ENCODE measurements at places on chromosomes 1 and 21.

GRCh38 chr1:83615370-83615769, 383.6 kb downstream of the TTLL7 start:
- no peak for DNase-seq

- DNase-seq: peak; percentile 7
These were observed at the start of gene GREM2 for GRCh38 chr1:240611619-240612480. Gene GREM2 (minus strand): TSS chr1:240612155. CDS start chr1:240493475, 118,680 bp downstream.

DNA sequence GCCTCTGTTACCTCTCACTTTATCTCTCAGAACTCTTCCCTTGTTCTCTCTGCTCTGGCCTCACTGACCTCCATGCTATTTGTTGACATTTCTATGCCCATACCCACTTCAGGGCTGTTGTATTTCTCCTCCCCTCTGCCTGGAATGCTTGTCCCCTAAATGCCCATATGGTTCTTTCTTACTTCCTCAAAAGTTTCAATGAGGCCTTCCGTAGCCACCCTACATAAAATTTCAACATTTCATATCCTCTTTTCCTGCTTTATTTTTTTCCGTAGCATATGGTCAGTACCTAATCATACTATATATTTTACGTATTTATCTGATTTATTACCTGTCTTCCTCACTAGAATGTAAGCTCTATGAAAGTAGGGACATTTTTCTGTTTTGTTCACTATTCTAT, 47.1 kb upstream of the ZYG11A start:
- DNase-seq: no peak

DNA sequence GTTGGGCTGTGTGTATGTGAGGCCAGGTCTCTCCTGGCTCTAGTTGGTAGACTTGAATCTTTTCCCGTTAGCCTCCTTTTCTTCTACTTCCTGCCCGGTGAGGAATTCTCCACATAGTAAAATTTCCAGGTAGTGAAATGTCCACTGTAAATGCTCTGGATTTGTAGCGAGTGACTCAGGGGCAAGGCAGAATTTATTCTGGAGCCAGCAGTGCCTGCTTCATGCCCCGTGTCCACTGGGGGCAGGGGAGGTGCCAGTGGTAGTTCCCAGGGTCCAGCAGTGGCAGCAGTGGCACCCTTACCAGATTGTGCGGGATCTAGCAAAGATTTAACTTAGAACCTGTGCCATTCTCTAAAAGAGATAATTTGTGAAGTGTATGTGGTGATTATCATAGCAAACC, 74.5 kb upstream of the USP24 start:
- no peak for DNase-seq

GRCh38 chr1:162943622-162944021, 82.6 kb upstream of the CCDC190 start:
- no peak for DNase-seq

DNA sequence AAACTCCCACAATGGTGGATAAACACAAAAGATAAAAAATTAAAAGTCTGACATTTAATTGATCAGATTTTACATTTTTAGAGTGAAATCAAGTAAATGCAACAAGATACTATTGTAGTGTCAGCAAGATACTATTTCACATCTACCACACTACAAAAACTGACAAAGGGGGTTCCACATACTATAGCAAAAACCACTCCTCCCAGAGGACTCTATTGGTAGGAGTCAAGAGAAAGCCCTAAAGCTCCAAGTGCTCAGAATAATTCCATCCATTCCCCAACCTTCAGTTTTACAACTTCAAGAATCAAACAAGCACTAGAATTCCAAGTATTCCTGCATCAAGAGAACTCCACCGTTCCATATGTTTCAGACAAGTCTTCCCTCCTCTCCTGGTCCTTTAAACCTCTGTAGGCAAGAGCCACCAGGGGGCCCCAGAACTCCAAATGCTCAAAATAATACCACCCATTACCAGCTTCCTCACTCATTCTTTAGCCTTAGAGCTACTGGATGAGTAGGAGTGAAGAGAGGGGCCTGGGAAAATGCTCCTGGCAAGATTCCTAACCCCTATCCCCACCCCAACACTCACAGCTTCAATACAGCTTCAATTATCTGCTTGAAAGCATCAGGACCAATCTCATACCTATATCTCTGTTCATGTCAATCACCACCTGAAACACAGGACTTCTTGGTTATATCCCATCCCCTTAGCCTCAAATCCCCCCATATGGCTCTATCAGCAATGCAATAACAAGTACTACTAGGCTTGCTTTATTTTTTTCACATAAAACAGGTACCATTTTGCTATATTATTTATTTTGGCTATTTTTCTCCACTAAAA, 9.9 kb downstream of the TOR1AIP2 start:
- DNase-seq: peak; percentile 15

GRCh38 chr1:38030596-38031512, 15.7 kb downstream of the POU3F1 start:
- DNase-seq: no peak

- no peak for DNase-seq
These were observed 182.3 kb downstream of the CAMTA1 start for GRCh38 chr1:6967431-6968111.

- no peak for DNase-seq
These were observed 271.9 kb downstream of the HHAT start for GRCh38 chr1:210600421-210601159.

DNA sequence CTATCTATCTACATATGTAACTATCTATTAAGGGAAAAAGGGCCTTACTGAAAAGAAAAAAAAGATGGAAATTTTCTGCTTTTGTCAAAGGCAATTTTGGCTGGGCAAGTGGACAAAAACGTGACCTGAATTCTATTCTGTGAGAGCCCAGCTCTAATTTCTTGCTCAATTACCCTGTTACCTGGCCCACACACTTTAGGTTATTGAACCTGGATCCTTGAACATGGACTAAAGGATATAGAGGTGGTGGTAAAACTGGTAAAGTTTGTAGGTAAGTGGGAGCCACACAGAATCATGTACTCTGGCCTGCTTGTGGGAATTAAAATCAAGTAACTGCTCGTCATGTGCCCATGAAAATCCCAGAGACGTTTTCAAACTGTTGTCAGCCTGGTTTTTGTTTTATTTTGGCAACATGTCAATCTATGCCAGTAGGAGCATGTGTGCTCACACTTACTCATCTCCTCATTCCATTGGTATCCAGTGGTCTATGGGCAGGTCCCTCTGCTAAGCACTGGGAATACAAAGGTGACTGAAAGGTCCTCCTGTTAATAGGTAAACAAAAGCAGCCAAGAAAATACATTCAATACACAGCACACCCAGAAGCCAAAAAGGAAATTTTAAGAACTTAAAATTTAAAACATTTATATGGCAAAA, 113.7 kb upstream of the WARS2 start:
- no peak for DNase-seq

GRCh38 chr1:16630661-16631247, 17.4 kb upstream of the NBPF1 start:
- no peak for DNase-seq

DNA sequence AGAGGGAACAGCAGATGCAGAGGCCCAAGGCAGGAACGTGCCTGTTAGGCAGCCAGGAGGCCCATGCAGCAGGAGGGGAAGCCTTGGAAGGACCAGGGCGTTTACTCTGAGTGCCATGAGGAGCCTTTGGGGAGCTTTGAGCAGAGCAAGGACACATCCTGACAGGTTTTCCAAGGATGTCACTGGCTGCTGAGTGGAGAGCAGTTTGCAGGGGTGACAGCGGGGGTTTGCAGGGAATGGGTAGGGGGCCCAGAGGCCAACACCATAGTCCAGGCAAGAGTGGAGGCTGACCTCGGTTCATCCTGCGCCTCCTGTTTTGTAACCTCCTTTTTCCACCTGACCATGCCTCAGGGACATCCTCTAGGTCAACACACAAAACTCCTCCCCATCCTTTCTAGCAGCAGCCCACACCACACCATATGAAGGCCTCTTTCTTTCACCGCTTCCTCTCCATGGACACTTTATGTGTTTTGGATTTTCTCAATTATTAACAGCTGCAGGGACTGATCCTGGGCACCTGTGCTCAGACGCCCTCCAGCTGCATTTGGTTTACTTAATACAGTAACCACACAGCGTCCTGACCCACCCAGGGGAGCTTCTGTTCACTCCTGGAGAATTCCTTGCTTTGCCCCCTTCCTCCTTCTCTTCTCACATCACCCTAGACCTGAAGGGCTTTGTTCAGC, 528.5 kb downstream of the MATN1 start:
- DNase-seq: no peak

DNA sequence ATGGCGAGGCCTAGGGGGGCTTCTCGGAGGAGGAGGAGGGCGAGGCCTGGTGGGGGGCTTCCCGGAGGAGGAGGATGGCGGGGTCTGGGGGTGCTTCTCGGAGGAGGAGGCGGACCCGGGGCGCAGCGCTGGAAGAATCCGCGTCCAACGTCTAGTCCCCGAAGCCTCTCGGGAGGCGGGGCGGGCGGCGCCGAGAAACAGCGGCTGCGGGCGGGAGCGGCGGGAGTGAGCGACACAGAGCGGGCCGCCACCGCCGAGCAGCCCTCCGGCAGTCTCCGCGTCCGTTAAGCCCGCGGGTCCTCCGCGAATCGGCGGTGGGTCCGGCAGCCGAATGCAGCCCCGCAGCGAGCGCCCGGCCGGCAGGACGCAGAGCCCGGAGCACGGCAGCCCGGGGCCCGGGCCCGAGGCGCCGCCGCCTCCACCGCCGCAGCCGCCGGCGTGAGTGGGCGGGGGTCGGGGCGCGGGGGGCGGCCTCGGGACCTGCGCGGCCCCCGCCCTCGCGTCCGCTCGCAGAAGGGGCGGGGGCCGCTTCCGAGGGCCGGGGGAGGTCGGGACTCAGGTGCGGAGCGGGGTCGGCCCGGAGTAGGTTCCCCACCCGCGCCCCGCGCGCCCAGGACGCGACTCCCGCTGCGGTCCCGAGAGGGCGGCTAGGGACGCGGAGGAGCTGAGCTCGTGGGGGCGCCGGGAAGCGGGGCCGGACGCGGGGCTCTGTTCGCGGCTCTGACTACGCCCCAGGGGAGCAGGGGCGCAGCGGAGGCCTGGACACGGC, at the start of gene KLHL17:
Gene KLHL17 (plus strand): TSS at position 222 of the 769 bp plus-strand sequence. CDS start 110 bp downstream, at position 332.
- peak; percentile 81 for DNase-seq

GRCh38 chr1:59331686-59332620, 35.1 kb downstream of the FGGY start:
- DNase-seq: no peak

GRCh38 chr21:45471525-45472221, 66.7 kb downstream of the COL18A1 start:
- DNase-seq: no peak

GRCh38 chr1:216908126-216908525, 184.9 kb upstream of the ESRRG start:
- DNase-seq: no peak

DNA sequence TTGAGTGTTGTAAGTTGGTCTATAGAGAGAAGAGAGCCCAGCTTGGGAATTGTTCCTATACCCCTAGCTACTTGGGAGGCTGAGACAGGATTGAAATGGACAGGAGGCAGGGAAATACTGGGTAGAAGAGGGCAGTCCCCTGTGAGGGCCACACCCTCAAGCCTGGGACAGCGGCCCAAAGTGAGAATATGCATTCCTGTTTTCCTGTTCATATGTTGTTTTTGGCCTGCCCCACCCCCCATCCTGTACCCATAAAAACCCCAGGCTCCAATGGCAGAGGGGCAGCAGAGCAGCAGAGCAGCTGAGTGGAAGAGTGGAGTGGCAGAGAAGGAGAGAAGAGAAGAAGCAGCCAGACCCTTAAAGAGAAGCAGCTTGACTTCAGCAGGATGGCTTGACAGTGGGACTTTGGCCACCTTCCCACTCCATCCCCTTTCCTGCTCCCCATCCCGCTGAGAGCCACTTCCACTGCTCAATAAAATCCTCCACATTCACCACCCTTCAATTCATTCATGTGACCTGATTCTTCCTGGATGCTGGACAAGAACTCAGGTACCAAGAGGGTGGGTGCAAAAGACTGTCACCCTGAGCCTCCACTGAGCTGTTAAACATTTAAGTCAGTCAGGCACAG, 70.6 kb upstream of the PUM1 start:
- no peak for DNase-seq

DNA sequence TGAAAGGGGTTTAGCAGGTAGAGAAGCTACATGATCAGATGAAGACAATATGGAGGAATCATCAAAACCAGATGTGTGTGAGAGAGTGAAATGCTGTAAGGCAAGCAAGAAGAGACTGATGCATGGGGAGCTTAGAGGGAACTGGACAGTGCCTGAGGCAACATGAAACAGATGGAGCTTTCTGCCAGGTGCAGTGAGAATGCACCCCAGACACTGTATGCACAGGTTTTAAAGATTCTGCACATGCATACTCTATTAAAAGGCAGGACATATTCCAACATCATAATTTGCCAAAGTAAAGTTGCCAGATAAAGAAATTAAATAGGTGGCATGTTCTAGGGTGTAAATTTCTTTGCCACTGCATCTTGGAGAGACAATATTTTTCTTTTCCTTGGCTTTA, 200.1 kb downstream of the AMY1C start:
- no peak for DNase-seq

GRCh38 chr1:213817156-213817555, 170.6 kb upstream of the PROX1 start:
- DNase-seq: no peak

GRCh38 chr1:204730826-204731459, 45.4 kb upstream of the LRRN2 start:
- DNase-seq: no peak

DNA sequence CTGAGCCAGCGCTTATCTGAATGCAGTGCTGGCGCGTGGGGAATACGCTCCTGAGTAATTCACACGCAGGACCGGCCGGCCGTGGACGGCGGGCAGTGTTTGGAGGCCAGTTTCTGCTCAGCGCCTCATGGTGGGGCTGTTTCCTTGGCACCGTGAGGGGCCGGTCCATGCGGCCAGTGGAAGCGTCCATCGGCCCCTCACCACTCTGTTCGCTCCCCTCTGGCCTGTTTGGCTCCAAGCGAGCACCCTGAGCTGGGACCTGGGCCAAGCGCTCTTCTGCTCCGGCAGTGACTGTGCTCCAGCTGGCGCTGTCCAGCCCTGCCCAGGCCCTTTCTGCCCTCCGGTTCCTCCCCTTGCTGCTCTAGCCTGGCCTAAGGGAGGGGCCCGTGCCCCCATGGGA, 16.3 kb upstream of the PLCH2 start:
- DNase-seq: no peak

DNA sequence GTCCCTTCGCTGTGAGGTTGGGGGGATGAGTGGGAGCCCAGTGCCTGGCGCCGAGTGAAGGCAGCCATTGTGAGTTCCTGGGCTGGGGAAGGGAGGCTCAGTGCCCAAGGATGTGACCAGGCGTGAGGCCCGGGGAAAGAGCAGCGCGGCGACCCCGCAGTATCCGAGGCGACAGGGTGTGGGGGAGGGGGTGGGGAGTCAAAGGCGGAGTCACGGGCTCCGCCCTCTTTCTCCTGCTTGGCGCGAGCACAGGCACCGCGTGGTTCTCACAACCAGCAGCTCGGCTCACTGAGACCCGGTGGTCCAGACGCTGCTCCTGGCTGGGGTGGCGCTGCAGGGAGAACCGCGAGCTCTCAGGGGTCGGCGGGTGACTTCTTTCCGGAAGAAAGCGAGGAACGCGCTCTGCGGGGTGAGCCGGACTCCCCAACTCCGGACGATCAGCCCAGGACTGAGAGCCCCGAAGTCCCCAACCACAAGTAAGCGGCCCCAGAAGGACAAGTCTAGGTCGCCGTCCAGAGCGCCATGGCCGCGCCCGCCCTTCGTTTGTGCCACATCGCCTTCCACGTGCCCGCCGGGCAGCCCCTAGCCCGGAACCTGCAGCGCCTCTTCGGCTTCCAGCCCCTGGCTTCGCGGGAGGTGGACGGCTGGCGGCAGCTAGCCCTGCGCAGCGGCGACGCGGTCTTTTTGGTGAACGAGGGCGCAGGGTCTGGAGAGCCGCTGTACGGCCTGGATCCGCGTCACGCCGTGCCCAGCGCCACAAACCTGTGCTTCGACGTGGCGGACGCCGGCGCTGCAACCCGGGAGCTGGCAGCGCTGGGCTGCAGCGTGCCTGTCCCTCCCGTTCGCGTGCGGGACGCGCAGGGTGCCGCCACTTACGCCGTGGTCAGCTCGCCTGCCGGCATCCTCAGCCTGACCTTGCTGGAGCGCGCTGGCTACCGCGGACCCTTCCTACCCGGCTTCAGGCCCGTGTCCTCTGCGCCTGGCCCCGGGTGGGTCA, at the start of gene HPDL:
Gene HPDL (plus strand): TSS at position 269 of the 997 bp plus-strand sequence. CDS start 254 bp downstream, at position 523.
- peak; percentile 78 for DNase-seq

Measured in stimulated activated CD8-positive, alpha-beta memory T cell treated with anti-CD3 and anti-CD28 coated beads, Interleukin-2, amount 100 ng/mL, for 48 hours (primary cell).